ENCODE measurements at places on chromosomes 11 and 22.

- no peak for DNase-seq
Observed at GRCh38 chr22:38083931-38084631, at the start of gene SLC16A8. Gene SLC16A8 (minus strand): TSS chr22:38084184. CDS start chr22:38082873, 1,311 bp downstream.

DNA sequence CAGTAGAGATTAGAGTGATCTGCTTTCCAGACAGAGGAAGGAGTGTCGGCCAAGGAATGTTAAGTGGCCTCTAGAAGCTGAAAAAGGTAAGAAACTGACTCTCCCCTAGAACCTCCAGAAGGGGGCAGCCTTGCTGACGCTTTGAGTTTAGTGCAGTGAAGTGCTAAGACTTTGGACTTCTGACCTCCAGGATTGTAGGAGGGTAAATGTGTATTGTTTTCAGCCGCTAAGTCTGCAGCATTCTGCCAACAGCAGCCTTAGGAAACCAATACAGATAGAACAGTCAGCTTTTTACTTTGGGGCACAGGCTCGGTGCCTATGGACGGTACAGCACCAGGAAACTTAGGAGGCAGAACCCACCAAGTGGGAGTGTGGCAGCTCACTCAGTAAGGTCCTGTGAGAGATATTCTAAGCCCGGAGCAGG, 3.6 kb upstream of the TBC1D22A start:
- no peak for DNase-seq

DNA sequence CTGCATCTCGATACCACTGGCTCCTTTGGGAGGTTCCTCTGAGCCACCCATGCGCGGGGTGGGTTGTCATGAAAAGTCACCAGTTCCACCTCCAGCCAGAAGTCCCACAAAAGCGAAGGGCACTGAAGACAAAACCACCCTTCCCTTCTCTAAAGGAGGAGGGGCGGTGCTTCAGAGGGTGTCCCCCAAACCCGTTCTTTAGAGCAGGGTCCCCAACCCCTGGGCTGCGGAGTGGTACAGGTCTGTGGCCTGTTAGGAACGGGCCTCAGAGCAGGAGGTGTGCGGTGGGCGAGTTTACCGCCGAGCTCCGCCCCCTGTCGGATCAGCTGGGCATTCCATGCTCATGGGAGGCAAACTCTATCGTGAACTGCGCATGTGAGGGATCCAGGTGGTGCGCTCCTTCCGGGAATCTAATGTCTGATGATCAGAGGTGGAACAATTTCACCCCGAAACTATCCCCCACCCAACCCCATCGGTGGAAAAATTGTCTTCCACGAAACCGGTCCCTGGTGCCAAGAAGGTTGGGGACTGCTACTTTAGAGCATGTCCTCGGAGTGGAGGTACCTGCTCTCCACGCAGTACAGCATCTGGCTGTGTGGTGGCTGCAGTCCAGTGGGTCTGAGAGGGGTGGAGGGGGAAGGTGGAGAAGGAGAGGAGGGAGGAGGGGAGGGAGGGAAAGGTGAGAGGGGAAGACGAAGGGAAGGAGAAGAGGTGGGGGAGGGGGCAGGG, 72.9 kb upstream of the SEPTIN5 start:
- DNase-seq: no peak

GRCh38 chr22:27825174-27825573, 23.6 kb upstream of the MN1 start:
- DNase-seq: no peak

DNA sequence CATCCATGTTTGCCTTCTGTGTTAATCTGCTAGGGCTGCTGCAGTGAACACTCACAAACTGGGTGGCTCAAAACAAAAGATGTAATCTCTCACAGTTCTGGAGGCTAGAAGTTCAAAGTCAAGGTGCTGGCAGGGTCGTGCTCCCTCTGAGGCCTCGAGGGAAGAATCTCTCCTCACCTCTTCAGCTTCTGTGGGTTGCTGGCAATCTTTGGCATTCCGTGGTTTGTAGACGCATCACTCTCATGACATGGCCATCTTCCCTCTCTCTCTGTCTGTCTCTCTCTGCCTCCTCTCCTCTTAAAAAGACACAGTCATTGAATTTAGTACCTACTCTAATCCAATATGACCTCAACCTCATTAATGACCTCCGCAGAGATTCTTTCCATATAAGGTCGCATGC, 78.8 kb downstream of the TSPAN18 start:
- no peak for DNase-seq

GRCh38 chr22:32411402-32411801, 645 bp downstream of the RTCB start:
- DNase-seq: no peak

- no peak for DNase-seq
Observed at GRCh38 chr11:94849839-94850238, 81.7 kb downstream of the AMOTL1 start.

- no peak for DNase-seq
Observed at GRCh38 chr11:3867209-3868091, 12.0 kb downstream of the STIM1 start.

DNA sequence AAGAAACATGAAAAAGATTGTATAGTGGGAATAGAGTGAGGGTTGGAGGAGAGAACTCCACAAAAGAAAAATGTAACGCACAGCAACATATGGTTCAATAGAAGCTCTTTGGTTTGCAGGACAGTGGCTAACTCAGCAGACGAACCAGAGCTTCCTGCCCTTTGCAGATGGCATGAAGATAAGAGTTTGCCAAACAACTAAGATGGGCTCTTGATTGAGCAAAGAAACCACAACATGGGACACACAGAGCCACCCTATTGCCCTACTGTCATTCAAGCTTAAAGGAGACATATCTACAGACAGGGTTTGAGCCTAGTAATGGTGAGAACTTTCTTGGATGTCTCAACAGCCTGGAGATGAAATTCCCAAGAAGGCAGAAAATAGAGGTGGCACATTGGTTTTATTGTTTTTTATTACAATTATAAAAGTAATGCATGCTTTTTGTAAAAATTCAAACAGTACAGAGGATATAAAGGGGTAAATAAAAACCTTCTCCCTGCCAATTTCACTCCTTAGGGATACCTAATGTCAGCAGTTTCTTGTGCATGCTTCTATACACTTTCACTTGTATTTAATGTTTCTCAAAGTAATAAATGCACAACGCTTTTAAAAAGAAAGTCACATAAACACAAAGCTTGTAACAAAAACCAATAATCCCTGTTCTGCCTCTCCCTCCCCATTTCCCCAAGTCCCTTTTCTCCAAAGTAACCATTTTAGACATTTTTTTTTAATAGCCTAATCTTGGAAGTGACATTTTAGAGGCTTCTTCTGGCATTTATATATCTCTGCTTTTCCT, 63.7 kb downstream of the COPB1 start:
- no peak for DNase-seq

DNA sequence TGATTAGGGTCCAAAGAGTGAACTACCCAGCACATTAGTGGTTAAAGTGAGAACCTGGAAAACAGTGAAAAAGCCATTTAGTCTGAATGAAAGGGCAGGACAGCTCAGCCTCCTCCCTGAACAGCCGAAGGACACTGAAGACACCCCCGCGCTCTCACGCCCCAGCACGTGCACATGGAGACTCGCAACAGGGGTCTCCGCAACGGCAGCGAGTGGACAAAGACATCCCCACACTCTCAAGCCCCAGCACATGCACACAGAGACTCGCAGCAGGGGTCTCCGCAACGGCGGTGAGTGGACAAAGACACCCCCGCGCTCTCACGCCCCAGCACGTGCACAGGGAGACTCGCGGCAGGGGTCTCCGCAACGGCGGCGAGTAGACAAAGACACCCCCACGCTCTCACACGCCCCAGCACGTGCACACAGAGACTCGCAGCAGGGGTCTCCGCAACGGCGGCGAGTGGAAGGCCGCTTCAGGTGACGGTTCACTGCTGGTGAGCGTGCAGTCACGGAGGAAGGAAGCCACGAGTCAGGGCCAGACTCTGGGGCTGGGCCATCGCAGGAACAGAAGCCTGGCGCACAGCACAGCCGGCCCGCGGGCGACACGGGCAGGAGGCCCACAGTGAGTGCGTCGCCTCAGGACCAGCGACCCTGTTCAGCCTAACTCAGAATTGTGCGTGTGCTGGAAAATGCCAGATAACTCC, 43.6 kb downstream of the BRD1 start:
- DNase-seq: no peak

GRCh38 chr11:1521382-1522080, 35.0 kb upstream of the MOB2 start:
- DNase-seq: no peak

DNA sequence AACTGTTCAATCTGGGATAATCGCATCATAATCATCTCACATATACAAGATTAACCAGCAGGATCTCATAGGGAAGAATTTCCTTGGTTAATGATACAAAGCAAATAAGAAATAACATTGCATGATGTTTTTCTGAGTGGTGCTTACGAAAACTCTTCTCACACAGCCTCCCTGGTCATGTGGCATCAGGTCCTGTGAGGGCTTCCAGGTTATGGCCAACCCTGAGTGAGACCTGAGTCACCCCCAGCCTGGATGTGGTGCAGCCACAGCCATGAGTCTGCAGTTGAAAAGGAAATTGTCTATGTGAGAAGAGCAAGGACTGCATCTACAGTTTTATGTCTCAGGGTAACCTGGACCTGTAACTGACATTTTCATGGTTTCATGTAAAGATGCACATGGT, 90.5 kb upstream of the XKR3 start:
- no peak for DNase-seq

- no peak for DNase-seq
Observed at GRCh38 chr11:103768816-103769215, 267.6 kb upstream of the DDI1 start.

- no peak for DNase-seq
Observed at GRCh38 chr11:34243600-34244464, 114.0 kb downstream of the ABTB2 start.

GRCh38 chr22:36775586-36775963, 344 bp downstream of the IFT27 start:
- DNase-seq: no peak

- no peak for DNase-seq
Observed at GRCh38 chr11:123235117-123235655, 40.1 kb upstream of the CLMP start.

- no peak for DNase-seq
Observed at GRCh38 chr22:46660604-46661201, 40.5 kb downstream of the GRAMD4 start.

DNA sequence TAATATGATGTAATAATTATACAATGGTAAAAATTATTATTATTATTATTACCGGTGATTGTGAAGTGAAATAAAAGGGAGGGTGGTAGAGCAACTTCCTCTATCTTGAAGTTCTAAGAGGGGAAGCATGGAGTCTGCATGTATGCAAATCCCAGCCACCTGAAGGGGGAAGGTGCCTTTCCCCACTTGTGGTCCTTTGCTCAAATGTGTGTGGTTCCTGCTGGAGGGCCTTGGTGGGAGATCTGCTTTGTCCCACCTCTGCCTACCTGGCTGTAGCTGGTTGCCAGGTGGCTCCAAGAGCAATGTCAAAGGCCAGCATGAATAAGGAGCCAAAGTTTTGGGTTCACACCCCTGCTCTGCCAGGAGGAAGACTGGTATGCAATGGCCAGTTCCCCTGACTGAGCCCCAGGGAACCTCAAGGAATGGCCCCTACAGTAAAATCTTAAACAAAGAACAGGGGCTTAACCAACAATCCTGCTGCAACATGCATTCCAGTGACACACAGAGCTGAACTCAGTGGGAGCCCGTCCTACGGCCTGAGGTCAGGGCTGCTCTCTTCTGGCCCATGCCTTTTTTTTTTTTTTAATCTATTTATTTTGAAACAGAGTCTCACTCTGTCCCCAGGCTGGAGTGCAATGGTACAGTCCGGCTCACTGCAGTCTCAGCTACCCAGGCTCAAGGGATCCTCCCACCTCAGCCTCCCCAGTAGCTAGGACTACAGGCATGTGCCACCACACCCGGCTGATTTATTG, 8.5 kb downstream of the TMEM132A start:
- no peak for DNase-seq

- DNase-seq: no peak
Observed at GRCh38 chr11:45048313-45048841, 97.7 kb upstream of the TP53I11 start.

GRCh38 chr11:128048121-128048520, 539.2 kb downstream of the ETS1 start:
- no peak for DNase-seq

DNA sequence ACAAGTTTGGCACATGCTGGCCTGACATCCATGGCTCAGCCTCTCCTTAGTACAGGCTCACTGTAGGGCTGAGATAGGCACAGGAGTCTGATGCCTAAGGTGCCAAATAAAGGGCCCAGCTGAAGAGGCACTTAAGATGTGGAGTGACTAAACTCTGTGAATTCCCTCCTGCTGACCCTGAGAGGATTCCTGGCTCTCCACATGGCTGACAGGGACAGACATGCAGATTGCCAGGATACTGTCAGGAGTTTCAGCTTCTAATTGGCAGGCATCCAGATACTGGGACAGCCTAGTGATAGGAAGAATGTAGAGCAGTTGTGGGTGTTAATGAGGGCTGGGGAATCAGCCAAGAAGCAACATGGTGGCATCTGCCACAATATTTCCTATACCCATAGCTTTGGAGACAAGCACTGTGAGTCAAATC, 558.7 kb downstream of the INSC start:
- DNase-seq: no peak

DNA sequence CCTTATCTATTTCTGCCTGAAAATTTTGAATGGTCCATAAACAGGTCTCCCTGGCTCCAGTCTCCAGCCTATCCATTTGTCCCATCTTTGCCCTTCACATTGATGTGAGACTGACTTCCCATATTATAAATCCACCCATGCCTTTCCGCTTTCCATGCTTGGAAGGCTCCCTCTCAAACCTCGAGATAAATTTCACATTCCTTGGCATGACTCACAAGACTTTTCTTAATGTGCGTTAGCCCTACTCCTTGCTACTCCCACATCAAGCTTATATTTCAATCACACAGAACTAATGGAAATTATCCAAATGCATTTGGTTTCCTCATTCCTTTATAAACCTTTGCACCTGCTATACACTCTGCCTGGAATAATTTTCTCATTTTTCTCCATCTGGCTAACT, 163.7 kb upstream of the NTM start:
- no peak for DNase-seq

DNA sequence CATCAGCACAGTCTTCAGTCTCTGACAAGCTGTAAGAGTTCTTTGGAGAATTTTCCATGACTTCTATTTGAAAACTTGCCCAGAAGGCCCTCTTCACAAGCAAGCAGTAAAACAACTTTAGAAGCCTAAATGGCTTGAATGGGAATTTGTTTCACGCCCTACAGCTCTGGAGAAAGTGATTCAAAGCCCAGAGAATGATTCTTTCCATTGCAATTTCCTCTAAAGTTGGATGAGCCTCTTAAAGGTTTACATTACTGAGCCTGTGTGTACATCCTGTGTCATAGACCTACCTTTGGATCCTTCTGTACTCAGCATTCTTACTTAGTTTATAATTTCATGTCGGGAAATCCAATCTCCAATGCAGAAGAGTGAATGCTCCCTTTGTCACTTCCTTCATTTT, 6.8 kb upstream of the OR8B3 start:
- no peak for DNase-seq

- DNase-seq: no peak
Observed at GRCh38 chr11:126083829-126084607, 21.4 kb upstream of the CDON start.

DNA sequence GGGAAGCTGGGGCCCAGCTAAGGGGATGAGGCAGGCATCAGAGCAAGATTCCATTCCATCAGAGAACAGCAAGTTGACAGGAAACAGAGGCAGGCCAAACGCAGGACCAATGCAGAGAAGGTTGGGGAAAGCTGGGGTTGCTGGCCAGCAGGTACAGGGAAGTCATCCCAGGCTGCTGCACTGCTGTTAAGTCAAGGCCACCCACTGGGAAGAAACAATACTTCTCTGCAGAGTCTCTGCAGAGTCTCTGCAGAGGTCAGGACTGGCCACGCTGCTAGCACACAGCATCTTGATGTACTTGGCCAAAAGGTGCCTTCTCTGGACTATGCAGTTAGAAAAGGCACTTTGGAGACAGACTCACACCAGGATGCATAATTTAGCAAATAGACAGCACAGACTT, 68.5 kb upstream of the CSNK2A3 start:
- DNase-seq: no peak

GRCh38 chr11:70517988-70518907, 119.9 kb downstream of the CTTN start:
- no peak for DNase-seq
